ENCODE measurements at places on chromosomes 5 and 9.

- DNase-seq, result no peak
Observed at GRCh38 chr5:6737043-6737941, 24.1 kb downstream of the TENT4A start.

DNA sequence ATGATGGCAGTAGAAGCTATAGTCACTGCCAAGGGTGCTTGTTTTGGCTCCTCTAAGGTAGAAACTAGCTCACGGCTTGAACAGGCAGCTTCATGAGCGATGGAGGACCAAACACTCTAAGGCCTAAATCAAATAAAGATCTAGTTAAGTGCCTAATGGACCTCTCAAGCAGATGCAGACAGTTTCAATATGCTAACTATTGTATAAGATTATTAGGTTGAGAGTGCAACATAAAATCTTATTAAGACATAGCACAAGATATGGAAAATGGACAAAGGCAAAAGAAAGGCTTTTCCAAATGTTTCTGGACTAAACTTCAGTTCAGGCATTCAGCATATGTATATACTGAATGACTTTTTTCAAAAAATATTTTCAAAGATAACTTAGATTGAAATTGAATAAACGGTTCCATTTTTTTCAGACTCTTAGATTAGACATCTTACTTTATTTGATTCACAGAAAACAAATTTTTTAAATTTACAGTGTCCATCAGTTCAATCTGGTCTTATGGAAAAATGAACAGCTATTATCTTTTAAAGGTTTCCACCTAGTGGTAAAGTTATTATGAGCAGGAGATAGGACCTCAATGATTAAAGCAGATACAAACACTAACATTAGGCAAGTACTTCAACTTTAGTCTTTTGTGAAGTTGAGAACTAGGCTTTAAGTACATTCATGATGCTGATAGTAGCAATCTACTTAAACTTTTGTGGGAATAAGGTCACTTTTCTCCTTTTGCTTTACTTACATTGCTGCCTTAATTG lies 1167.7 kb downstream of the MAT2B start:
- no peak for DNase-seq

DNA sequence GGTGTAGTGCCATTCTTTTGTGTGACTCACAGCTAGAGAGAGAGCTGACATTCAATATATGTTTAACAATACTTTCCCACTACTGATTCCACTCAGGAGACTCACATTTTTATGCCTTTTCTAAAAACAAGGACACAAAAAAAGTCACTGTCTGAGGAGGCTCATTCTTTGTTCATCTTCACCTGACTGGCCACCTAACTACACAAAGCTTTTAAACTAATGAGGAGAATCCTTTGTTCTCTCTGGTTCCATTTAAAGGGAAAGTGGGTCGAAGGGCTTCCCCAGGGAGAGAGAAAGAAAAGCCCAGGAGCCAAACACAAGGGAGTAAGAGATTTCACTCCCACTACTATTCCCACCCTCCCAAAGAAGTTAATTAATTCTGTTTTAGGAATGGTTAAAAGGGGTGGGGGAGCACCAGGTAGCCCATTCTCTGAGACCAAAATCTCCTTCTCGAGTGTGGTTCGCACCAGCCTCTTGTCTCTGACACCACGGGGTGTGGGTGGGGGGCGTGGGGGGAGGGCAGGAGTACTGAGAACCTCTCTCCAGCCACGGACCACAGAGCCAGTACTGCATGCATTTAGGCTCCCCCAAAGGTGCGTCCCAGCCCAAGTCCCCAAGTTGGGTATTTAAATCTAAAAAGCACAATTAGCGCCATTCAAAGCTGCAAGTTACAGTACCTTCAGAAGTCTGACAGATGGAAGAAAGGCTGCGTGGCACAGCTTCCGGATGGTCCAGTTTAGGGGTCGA lies 747 bp downstream of the TRPM3 start:
- no peak for DNase-seq

- no peak for DNase-seq
Observed at GRCh38 chr5:141783005-141783946, 94.9 kb downstream of the PCDH1 start.

DNA sequence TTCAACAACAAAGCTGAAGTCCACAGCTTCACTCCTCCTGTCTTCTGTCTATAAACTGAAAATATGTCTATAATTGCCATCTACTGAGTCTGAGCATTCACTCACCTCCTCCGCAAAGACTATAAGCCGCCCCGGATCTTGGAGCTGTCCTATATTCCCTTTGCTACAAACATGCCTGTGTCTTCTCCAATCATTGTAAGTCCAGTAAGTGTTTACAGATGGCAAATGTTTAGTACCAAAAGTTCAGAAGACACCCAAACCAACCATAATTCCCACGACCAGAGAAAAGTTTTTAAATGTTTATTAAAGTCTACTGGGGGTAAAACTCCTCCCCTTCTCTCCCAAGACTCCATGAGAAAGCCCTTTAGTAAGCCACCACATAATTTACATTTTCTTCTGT lies 80.9 kb downstream of the EBF1 start:
- DNase-seq, result no peak

- DNase-seq, result no peak
Observed at GRCh38 chr5:180353980-180354452, 880 bp upstream of the GFPT2 start.

DNA sequence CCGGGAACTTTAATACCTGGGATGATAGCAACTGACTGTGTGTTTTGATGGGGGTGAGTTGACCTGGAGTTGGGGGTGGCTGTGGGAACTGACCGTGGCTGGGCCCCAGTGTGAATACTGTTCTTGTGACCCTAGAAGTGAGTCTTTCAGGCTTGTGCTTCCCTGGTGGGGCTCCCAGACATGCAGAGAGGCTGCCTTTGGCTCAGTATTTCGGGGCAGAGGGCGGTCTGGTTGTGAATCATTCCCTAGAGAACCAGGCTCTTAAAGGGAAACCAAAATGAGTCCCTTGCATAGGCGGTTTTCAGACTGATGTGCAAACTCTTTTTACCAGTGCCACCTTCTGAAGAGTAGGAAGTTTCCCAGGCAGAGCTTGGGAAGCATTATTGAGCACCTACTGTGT lies 132.1 kb downstream of the MACROH2A1 start:
- DNase-seq, result no peak

DNA sequence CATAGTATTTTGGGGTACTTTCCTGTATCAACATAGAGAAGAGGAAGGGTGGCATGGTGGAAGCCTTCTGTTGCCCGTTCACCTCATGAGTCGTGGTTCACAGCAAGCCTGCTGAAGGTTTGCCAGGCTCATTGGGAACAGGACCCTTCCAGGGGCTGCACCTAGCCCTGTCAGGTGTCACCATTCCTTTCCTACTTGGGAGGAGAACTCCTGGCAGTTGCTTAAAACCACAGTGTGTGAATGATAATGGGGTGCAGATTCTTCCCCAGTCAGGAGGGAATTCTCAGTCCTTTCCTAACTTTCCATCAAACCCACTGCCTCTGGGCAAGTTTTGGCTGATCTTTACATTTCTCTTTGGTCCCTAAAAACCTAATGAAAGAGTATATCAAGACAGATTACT lies 99.4 kb upstream of the CTNND2 start:
- DNase-seq, result no peak

GRCh38 chr5:42881416-42882117 lies 69.9 kb upstream of the SELENOP start:
- DNase-seq, result no peak

- no peak for DNase-seq
Observed at GRCh38 chr5:25006237-25006636, 361.5 kb upstream of the CDH10 start.

DNA sequence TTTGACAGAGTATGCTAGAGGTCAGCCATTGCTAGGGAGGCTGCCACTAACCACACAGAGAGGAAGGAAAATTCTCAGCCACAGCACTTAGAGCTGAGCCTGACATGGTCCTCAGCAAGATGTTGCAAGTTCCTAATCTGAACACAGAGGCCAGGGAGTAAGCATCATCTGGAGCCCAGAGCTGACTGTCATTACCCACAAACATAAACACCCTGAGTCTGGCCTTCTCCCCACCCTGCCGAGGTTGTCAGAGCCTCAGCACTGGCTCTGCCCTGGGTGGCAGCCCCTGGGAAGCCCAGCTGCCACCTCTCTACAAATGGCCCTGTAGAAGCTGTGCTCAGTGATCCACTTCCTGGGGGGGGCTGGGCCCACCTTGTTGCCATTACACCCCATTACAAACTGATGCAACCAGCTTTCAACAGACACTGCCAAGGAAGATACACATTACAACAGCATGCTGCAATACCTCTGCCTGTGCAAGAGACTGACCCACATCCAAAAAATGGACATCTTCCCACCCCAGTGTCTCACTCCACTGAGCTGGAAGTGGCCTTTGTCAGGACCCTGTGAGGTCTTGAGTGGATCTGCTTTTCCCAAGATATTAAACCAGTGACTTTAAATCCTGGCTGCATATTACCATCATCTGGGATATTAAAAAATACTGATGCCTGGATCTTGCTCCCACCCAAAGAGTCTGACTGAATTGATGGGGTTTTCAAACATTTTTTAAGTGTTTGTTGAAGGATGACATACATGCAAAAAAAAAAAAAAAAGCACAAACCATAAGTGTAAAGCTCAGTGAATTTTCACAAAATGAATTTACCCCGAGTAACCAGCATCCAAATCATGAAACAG lies 33.0 kb downstream of the IRF1 start:
- no peak for DNase-seq

- no peak for DNase-seq
Observed at GRCh38 chr5:143481697-143482531, 78.4 kb upstream of the NR3C1 start.

DNA sequence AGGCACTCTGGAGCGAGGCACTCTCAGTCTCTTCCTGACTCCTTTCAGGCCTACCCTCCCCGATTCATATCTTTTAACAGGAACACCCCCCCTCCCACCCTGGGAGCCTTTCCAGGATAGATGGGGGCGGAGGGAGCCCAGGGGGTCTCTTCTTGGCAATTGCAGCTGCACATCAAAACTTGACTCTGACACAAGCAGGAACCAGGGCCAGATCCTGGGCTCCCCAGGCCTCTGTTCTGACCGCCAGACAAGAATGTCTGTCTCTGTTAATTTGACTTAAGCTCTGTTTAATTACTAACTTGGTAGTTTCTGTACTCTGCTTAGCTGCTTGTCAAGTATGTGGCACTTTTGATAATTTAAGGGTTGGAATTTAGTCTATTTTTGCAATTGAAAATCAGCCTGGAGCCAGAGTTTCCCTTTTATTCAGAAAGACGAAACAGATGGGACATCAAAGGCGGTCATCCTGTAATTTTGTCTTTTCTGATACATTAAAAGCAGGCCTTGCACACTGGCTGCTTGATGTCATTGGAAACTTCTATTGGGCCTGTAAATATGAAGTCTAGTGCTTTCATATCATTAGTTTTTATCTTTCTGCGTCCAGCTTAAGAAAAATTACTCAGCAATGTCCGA lies 43.3 kb downstream of the ACTL7B start:
- DNase-seq, result no peak

DNA sequence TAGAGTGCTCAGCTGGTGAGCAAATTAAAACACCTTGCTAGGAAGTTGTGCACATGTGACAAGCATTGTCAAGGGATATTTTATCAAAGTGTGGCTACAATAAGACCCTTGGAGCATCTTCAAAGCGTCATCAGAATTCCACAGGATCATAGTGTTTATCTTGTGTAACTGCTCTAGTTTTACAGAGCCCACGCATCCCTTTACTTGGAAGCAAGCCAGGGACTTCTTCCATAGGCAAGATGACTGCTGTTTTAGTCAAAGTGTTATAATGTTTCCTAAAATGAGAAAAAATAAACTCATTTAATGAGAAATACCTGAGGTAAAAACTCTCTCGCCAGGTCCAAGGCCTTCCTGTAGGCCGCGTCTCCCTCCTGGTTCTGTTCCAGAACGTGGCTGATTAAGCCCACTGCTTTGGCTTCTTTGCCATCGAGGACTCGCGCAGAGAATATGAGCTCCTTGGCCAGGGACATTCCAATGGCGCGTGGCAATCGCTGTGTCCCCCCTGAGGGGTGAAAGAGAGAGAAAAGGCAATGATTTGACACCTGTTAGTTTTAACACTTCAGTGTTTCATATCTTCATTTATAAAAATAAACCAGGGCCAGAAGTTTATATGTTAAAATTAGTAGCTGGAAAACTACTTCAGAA lies 141.1 kb downstream of the AUH start:
- no peak for DNase-seq

DNA sequence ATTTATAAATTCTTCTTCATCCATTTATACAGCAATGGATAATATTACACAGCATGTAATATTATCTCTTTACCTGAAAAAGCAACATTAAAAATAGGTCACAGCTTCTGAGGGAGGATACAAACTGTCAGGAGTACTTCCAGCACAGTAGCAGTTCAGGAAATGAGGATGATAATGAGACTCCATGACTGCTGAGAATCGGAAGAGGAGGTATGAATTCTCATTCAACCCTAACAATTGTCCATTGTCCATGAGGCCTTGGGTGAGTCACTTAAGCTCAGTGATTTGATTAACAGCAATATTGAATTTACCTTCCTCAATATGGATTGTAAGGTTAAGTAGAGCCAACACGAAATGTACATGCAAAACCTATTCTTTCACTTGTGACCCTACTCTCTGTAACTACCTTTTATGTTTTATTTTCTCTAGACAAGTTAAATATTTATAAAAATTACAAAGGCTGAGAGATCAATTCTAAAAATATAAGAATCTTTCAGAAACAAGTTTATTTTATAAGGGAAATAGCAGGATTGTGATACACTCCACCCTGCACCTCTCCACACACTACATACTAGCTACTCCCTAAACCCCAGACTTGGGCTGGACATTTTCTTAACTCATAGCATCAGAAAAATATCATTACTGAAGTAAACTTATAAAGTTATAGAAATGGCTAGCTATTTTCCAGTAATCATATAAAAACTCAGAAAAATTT lies 159.1 kb upstream of the ACOT12 start:
- DNase-seq, result no peak

DNA sequence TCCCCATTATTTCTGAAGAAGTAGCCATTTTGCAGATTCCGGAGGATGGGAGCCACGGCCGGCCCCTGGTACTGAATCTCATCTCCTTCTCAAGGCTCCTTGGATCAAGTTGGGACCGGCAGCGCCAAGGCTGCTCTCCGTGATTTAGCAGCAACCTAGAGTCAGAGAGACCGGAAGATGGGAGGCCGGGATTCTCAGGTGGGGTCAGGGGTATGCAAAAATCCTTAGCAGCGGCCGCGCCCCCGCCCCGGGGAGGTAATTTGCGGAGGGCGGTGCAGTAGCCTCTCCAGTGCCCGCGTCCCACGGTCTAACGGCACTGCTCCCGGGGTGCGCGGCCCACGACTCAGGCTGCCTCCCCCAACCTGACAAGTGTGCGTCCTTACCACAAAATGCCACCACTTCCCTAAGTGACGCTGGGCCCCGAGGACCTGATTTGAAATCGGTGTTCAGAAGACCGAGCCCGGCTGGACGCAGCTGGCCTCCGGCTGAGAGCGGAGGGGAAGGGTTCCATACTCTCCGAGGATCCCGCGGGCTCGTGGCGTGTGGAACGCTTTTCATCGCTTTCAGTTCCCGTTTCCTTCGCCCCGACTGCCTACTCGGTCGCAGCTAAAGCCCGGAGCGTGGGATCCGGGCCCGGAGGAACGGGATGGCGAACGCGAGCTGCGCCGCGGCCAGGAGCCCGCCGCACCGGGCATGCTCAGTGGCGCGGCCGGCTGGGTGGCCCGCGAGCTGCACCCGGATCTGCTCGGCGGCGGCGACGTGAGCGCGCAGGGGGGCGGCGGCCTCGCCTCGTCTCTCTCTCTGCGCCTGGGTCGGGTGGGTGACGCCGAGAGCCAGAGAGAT lies at the start of gene SCAMP1:
SCAMP1 (plus strand) TSS at position 787 of the 843 bp plus-strand sequence; CDS start at position 842, 55 bp downstream.
- peak; percentile 69 for DNase-seq
